ENCODE measurements at places on chromosomes 2 and 18.

DNA sequence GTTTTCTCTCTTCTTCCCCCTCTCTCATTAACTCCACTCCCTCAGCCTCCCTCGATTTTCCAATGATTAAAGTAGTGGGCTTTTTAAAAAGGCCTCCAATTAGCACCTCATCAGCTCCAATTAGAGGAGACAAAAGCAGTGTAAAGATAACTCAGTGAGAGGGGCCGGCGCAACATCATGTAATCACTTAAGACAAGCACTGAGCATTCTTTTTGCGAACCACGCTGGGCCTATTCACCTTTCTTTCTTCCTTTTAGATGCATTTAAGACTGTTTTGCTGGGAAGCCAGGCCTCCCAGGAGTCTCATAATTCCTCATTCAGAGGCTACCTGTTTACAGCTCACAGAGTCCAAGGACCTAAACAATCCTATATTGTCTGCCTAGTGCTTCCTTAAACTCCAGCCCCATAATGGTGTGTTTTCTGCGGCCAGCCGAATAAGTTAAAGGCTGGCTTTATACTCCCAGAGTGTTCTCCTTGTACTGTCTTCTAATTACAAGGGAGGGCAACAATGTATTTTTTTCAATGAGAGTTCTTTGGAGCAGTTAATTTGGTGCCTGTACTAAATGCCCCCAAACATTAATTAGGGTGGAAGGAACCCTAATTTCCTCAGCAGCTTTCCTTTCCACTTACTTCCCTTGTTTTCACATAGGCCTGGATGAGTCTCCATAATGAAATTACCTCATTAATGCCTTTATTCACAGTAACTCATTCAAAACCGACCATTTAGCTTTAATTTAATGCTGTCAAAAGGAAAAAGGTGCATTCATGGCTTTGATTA lies 28.0 kb upstream of the LMAN1 start:
- DNase-seq, result no peak

DNA sequence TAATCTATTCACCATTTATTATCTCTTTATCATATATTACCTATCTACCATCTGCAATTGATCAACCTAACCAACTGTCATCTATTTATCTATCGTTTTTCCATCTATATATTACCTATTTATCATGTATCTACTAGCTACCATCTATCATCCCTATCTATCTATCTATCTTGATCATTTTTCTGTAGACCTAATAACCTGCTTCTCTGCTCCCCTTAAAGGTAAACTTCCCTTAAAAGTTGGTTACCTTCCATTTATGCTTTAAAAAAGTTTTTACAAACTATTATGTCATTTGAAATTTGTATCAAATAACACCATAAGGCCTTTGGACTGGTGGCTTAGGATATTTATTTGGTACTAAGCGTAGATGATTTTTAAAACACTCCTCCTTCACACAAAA lies 47.2 kb downstream of the TMEM18 start:
- DNase-seq, result no peak

DNA sequence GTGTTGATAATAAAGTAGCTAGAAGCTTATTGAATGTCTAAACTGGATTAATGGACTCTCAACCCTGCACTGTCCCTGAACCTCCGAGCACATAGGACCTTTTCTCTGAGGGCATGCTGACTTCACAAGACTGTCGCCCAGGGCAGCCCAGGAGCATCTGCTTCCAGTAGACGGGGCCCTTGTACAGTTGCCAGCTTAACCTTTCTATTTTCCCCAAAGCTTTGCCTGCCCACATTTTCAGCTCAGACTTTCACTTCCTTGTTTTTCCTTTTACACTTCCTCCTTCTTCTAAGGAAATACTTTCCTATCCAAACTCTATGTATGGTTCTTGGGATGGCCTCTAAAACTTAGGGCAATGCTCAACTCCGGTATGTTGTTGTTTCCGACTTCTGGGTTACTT lies 1.3 kb downstream of the VWA3B start:
- no peak for DNase-seq

DNA sequence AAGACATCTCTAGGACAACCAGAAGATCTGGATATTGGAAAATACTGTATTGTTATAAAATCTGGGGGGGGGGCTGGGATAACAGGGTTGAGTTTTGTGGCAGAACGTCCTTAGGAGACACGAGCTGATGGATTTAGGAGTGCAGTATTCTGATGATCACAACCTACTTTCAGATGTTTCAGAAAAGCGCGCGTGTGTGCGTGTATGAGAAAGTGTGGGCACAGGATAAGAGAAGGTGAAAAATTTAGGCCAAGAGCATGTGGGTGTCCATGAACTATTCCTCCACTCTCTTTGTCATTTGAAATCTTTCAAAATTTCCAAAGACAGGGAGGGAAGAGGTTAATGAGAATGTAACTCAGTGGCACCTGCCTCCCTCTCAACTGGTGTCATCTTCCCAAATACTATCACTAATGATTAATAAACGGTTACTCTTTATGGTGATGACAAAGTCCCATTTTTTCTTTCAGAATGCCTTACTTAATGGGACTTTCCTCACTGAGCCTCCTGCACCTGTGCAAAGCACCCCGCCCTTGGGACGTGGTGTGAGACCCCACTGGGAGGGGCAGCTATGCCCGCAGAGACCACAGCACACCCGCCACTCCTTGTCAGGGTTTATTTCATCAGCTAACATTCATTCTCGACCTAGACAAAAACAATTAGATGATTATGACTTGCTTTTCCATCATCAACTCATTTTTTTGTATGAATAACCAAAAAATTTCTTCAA lies 53.6 kb downstream of the HS6ST1 start:
- no peak for DNase-seq

DNA sequence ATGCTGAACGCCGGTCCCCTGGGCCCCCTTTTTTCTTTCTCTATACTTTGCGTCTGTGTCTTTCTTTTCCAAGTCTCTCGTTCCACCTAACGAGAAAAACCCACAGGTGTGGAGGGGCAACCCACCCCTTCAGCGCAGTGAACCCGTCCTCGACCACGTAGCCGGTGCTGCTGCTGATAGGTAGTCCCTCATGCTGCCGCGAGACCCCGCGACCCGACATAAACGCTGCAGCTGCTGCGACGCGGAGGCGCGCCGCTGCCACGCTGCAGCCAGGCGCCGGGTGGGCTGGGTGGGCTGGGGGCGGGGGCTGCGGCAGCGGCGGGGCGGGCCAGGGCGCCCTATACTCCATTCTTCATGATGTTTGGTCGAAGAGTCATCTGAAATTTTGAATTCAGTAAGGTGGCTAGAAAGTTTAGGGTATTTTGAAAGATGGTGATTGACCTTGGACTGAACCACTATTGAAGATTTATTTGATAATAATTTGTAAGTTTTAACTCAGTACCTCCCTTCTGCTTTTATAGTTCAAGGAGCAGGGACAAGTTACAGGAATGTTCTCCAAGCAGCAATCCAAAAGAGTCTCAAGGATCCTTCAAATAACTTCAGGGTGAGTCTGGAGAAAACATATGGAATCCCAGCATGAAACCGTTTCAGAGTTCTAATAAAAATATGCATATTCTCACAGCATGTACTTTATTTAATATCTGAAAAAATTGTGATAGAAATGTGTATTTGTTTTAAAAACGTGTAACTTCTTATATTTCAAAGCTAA lies 24.1 kb downstream of the CFLAR start:
- DNase-seq, result no peak

DNA sequence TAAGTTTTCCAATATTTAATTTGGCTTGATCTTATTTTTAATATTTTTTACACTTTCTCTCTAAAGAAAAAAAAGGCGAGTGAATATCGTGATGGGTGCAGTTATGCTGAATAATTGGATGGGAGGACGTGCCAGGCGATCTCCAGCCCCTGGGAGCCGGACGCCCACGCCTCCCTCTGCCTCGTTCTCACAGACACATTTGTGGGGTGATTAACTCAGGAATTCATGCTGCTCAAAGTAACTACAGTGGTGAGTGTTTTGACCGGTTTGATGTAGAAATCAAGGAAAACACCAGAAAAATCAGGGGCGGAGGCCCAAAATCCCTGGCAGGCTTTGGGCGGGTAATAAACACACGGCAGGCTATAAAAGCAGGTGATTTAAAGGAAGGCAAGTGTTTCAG lies 736.8 kb upstream of the SALL3 start:
- DNase-seq, result no peak

- no peak for DNase-seq
These were observed 154.7 kb upstream of the HDAC4 start for GRCh38 chr2:239555571-239555905.

DNA sequence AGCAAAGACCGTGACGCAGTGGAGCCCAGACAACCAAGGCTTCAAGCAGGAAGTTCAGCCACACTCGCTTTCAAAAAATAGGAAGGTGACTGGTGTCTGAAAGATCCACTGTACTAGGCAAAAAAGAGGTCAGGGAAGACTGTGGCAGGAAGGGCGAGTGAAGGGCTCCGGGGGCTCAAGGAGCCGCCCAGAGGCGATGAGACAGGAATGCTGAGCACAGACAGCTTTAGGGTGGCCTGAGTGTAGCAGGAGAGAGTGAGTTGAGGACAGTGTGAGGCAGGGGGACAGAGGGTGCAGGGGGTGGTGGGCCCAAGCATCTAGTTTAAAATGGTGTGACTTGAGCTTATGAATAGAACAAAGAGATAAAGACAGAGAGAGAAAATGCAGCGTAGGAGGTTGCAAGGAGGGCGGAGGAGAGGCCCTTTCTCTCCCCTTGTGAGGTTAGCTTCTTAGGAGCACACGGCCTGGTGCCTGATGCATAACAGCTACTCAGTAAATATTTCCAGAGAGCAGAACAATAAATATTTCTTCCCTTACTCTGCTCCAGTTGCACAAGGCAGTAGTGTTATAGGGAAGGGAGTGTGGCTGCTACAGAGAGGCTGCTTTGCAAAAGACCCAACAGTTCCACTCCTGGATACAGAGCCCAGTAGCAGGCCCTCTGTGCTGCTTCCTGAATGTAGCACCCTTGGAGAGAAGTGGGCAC lies 789.7 kb upstream of the RAB6C start:
- no peak for DNase-seq

GRCh38 chr2:134198006-134198634 lies 55.8 kb upstream of the MGAT5 start:
- DNase-seq, result no peak

DNA sequence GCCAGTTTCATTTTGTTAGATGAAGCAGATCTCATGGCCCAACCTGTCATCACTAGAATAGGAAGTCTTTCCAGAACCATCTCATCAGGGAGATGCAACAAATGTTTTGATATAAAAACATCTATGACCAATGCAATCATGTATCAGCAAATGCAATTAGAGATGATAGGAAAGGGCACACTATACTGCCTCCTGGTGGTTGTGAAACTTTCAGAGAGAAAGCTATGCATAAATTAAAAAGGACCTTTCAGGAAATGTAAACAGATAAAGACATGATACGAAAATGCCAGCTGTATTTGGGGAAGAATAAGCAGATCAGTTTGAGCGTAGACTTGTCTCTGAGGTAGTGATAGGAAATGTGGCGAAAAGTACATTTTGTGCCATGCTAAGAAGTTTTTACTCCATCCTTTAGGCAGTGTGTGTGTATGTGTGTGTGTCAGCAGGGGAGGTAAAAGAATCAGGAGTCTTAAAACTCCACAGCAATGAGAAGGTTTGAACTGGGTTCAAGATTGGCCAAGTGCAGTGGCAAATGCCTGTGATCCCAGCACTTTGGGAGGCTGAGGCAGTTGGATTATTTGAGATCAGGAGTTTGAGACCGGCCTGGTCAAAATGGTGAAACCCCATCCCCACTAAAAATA lies 479.3 kb downstream of the CPS1 start:
- no peak for DNase-seq

DNA sequence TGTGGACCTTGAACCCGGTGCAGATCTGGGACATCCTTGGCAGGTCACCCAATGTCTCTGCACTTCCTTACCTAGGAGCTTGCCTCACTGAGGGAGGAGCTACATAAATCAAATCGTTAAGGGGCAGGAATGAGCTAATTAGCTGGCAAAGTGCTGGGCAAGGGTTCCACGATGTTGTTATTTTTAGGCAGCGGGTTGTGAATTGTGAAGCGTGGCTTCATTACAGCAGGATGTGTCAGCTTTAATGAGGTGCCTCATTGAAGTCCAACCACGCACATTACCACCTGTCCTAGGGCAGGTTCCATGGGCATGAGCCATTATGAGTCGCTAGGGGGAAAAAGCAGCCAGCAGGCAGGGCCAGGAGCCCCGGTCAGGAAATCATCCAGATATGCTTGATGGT lies 127.0 kb upstream of the AGAP1 start:
- no peak for DNase-seq

- DNase-seq, result no peak
These were observed 38.1 kb downstream of the AFTPH start for GRCh38 chr2:64562148-64562784.

DNA sequence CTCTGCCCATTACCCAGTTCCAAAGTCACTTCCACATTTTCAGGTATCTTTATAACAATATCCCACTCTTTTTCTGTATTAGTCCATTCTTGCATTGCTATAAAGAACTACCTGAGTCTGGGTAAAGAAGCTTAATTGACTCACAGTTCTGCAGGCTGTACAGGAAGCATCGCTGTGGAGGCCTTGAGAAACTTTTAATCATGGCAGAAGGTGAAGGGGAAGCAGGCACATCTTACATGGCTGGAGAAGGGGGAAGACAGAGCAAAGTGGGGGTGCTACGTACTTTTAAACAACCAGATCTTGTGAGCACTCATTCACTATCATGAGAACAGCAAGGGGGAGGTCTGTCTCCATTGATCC lies 85.4 kb upstream of the MAP4K3 start:
- DNase-seq, result no peak

GRCh38 chr2:141027221-141027620 lies 1103.6 kb downstream of the LRP1B start:
- no peak for DNase-seq

GRCh38 chr2:8576525-8577167 lies 105.2 kb upstream of the ID2 start:
- DNase-seq, result peak; percentile 17

- no peak for DNase-seq
These were observed 30.6 kb upstream of the NPAS2 start for GRCh38 chr2:100789361-100789760.

DNA sequence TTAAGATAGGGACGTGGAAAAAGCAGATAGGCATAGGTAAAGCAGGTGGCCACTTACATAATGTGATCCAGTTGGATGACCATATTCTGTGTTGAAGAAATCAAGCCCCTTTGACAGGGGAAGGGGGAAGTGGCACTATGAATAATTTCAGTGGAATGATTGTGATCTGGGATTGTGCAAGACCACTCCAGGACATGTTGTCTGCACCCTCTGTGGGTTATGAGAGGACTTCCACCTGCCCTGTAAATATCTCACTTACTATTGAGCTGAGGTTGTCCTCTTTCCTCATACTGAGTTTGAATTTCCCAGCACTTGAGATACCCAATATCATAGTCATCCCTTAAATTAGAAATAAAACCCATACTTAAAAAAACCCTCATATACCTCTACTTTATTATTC lies 220.7 kb downstream of the IRS1 start:
- DNase-seq, result no peak
